CD4-positive, alpha-beta memory T cell (primary cell): ENCODE measurements at places on chromosomes 16 and 17.

DNA sequence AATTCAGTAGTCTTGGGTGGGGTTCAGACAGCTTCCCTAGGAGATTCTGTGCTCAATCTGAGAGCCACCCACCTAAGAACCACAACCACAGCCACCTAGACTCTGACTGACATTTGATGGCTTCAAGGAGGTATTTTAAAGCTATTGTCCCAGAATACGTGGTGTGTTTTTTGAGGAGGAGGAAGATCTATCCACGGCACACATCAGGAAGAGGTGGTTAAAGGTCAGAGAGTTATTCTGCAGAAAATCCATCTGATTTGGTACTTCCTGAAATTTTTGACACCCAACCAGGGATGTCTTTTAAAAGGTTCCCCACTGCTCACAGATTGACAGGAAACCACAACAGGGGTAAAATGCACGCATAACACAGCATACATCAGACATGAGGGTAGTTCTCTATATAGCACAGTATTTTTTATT is 25.1 kb downstream of the SMARCE1 start:
- peak; percentile 34 for DNase-seq

- DNase-seq: peak; percentile 11
These were observed 103.4 kb downstream of the ZNF778 start for GRCh38 chr16:89320782-89321501.

GRCh38 chr16:66388350-66389139 is 22.1 kb downstream of the CDH5 start:
- DNase-seq: no peak

- no peak for DNase-seq
These were observed 494.1 kb downstream of the TMEM114 start for GRCh38 chr16:8096211-8096610.

GRCh38 chr17:29007860-29008455 is 2.1 kb upstream of the SEZ6 start:
- no peak for DNase-seq

DNA sequence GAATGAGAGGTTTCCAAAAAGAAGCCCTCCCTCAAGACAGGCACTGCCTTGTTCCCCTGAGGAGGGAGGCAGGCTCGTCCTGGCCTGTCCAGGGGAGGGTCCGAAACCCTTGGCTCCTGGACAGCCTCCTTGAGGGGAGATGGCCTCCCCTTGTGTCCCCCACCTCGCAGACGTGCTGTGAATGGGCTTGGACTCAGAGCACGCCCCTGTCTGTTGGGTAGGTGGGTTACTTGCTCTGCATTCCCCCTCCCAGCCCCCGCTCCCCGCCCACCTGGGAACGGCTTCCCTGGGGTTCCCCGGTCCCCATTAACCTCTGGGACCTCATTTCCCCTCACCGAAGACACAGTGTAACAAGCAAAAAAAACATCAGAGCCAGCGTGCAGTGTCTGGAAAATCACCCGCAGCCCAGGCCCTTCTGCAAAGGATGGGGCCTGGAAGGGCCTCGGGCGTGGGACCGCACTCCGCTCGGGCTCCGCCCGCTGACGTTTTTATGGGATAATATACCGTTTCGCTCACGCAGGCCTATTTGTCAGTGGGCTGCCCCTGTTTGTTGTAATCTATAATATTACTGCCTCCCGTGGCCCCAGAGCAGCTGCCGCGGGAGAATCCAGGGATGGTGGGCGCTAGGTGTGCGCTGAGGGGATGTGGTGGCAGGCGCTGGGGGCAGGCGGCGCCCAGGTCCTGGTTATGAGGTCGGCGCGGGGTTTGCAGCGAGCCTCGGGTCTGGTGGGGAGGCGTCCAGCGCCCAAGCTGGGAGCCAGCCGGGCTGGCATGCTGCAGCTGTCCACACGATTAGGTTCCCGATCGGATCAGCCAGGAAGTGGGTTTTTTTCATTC is 11.1 kb downstream of the BAHCC1 start:
- DNase-seq: no peak

DNA sequence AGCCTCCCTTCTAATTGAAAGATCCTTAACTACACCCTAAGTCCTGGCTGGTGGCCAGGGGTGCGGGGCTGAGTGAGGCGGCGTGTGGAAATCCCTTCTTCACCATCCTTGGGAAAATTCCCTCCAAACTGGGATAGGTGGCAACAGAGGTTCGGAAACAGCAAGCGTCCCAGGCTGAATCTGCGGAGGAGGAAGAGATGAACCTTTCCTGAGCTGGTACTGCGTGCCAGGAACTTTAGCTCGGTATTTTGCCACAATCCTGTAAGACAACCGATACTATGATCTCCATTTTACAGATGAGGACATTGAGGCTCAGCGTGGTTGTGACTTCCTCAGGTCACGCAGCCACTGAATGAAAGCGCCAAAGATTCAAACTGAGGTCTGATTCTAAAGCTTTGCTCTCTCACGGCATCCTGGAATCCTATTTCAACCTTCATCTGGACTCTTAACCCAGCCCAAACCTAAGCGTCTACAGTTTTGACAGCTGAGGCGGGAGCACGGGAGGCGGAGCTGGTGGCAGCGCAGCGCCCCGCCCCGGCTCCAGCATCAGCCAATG is 583 bp upstream of the CYLD start:
- no peak for DNase-seq

DNA sequence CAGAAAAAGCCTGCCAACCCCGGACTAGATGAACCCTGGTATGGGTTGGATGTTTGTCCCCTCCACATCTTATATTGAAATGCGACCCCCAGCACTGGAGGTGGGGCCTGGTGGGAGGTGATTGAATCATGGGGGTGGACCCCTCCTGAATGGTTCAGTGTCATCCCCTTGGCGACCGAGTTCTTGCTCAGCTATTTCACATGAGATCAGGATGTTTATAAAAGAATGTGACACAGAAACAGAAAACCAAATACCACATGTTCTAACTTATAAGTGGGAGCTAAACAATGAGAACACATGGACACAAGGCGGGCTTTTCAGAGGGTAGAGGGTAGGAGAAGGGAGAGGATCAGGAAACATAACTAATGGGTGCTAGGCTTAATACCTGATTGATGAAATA is 576.0 kb upstream of the HSBP1 start:
- DNase-seq: no peak

DNA sequence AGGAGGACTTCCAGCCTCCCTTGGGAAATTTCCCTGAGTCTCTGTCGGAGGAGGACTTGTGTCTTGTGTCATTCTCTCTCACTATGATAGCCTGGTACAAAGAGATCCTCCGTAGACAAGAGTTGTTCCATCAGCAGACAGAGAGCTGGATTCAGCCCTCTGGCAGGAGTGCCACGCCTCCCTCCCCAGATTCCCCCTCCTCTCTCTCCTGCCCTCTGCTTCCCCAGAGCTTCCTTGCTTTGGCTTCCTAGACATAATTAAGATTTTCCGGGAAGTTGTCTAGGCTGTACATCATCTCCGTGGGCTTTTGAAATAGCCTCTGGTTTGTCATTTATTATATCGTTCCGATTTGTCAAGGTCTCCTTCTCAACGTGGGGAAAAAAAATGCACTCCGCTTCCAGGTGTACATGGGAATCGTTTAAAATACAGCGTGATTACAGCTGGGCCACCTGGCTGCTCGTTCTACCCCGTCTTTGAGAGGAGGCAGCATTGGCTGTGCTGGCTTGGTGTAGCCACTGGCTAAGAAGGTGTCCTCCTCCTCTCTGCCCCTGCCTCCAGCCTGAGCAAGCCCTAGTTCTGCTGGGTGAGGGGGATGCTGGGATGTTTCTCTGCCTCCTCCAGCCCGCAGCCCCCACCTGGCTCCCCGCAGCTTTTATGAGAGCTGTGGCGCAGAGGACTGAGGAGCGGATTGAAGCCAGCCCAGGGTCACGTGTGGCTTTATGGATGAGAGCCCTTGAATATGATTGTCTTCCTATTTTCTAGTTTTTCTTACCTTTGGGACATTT is 282.5 kb downstream of the SNX29 start:
- DNase-seq: no peak

DNA sequence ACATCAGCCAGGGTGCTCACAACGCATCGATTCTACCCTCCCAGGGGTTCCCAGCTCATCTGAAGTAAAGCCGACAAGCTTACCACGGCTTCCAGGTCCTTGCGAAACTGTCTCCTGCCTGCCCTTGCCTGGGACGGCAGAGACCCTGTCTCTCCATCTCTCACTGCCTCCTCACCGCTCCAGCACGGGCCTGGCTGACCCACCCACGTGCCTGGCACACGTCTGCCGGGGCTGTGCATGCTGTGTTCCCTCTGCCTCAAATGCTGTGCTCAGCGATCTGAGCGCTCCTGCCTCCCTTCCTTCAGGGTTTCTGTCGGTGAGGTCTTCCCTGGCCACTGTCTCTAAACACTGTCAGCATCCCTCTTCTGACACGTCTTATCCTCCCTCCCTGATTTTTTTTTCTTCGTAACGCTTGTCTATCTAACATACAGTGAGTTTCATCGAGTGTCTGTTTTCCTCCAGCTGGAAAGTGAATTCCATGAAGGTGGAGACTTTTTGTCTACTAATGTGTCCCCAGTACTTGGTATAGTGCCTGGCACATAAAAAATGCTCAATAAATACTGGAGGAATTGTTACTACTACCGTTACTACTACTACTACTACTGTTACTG is 208.4 kb downstream of the IRF8 start:
- DNase-seq: no peak

- no peak for DNase-seq
These were observed 29.7 kb upstream of the MRPS23 start for GRCh38 chr17:57879437-57880085.

- DNase-seq: no peak
These were observed 213.2 kb downstream of the IRX3 start for GRCh38 chr16:54073356-54073755.

GRCh38 chr17:60095381-60095780 is 16.7 kb upstream of the HEATR6 start:
- DNase-seq: no peak

DNA sequence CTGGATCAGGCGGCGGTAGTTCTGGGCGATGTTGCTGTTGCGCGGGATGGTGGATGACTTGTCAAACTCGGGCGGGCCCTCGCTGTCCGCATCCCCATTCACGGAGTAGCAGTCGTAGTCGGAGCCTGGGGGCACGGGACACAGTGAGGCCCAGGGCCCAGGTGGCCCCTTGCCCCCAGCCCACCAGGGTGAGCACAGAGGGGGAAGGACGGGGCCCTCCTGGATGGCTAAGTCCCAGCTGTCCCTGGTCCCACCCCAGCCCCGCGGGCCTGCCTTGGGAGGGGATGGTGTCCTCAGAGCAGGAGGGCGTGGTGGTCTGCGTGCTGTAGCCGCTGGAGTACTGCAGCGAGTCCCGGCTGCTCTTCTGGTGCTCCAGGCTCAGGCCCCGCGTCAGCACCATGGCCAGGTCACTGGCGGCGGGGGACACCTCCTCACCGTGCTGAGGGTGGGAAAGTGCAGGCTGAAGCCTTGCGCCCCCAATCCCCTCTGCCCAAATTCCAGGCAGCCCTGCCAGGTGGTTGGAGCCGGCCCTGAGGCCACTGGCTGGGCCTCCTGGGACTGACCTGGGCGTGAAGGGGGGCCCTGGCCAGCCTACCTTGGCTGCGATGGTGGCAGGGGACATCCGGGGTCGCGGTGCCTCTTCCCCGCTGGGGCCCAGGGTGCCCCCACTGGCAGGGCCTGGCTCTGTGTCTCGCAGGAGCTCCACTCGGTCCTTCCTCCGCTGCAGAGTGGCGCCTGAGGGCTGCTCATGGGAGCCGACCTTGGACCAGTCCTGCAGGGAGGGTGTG is 18.2 kb downstream of the IL34 start:
- no peak for DNase-seq

DNA sequence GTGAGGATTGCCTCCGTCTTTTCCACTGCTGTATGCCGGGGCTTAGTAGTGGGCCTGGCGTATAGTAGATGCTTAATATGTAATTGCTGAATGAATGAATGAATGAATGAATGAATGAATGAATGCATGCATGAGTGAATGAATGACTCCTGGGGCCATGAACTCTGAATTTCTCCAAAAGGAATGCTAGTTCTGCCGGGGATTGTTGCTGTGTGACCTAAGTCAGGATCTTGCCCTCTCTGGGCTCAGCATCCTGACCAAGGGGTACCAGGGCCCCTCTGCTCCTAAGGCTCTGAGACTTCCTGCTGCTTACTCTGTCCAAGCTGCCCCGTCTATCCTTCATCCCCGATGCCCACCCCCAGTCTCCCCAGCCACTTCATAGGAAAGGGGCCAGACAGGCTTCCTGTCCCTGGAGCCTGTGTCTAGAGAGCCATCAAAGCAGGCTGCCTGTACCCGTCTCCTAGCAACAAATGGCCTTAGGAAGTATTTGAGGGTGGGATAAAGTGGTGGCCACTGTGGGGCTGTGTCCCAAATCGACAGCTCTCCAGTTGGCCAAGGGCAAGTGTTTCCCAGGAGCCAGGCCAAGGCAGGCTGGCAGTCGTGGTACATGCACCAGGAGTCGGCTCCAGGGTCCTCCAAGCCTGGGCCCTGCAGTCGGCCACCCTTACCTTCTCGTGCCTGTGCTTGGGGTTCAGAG is 11.6 kb upstream of the MPRIP start:
- no peak for DNase-seq

GRCh38 chr16:66740010-66740409 is 11.4 kb downstream of the DYNC1LI2 start:
- no peak for DNase-seq

GRCh38 chr16:24694931-24695330 is 34.5 kb upstream of the TNRC6A start:
- no peak for DNase-seq

GRCh38 chr17:43907998-43908721 is 824 bp upstream of the MPP2 start:
- peak; percentile 67 for DNase-seq

DNA sequence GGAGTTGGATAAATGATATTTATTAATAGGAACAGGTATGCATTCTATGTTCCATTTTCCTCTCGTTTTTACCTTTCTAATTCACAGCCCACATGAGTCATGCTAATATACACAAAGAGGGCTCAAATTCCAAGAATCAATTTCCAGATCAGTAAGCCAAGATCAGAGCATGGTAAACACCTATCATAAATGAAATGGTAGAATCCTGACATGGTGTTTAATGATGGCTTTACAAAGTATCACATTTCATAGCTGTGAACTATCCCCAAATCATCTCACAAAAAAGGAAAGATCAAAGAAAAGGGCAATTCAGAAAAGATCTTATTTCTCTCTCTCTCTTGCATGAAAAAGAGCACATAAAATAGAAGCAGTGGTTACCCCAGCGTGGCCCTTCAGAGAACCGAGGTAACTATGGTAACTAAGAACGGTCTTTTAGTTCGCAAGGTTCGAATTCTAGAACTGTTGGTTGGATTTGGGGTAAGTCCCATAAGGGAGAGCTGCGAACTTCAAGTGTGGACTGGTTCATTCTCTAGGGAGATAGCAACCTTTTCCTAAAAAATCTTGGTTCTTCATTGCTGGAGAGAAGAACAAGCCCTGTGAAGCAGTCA is 73.0 kb downstream of the MARCHF10 start:
- DNase-seq: no peak

GRCh38 chr17:32461853-32462617 is 17.7 kb downstream of the PSMD11 start:
- peak; percentile 65 for DNase-seq

DNA sequence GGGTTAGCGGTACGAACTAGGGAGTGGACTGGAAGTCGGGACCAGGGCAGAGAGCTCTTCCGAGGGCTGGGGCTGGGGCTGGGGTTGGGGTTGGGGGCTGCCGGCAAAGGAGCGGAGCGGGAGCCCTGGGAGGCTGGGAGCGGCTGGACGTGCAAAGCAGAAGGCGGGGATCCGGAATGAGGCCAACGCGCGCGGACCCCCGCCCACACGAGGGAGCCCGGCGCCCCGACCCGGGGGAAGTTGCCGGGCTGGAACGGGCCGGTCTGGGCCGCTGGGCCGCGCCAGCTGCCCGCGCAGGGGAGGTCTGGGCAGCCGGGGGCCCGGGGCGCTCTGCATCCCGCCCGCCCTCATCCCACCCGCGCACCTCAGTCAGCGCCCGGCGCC is 323 bp downstream of the ST3GAL2 start:
- DNase-seq: no peak
